Smooth muscle cell of bladder (primary cell): ENCODE measurements at places on chromosomes 3 and 15. TPM values are rescaled to one million over a fixed set of nuclear protein-coding genes. Genes with fewer than 3 reads are reported as not detected.

ERICH6 gene
- under 0.01 TPM in 1 of 2 replicates, not detected in the other for total RNA-seq

C3orf22 gene
- not detected in 2 replicates for total RNA-seq

APEH gene
- total RNA-seq = 109 and 116 TPM in 2 replicates

FYCO1 gene
- 47.5 and 57.2 TPM in 2 replicates for total RNA-seq
